SK-MEL-5 (cell line): ENCODE measurements at places on chromosomes 7 and 10.

- no peak for DNase-seq
Observed at GRCh38 chr10:94489976-94490788, 55.4 kb upstream of the HELLS start.

GRCh38 chr10:122333037-122333436 lies 41.5 kb upstream of the PLEKHA1 start:
- no peak for DNase-seq

DNA sequence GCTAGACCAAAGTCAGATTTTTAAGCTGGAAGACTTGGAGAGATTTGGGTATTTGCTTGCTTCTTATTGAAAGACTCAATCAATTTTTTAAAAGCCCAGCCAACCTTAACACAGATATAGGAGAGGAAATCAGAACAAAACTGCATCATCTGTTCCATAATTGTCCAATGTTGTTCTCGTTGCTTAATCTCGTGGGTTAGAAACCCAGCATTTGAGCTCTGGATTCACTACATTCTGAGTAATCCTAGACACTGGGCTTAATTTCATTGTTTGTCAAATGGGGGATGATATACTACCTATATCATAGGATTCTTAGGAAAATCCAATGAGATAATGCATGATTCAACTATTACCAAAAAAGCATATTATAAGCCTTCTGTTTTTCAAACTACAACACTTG lies 48.9 kb downstream of the CALD1 start:
- no peak for DNase-seq

DNA sequence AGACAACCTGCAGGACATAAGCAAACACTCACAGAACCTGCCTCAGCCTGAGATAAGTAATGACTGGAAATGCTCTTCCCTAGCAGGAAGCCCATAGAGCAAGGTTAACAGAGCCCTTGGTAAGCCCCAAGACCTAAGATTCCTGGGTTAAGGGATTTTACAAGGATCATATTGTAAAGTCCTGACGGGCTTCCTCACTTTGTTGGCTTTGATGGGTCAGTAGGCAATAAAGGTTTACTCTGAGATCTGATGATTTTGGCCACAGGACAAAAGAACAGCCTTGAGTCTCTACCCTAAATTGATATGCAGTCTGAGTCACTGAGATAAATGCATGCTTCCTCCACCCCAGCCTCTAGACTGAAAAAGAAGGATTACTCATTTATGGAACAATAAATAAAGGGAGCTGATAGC lies 270.8 kb downstream of the HTR7 start:
- DNase-seq, result no peak

DNA sequence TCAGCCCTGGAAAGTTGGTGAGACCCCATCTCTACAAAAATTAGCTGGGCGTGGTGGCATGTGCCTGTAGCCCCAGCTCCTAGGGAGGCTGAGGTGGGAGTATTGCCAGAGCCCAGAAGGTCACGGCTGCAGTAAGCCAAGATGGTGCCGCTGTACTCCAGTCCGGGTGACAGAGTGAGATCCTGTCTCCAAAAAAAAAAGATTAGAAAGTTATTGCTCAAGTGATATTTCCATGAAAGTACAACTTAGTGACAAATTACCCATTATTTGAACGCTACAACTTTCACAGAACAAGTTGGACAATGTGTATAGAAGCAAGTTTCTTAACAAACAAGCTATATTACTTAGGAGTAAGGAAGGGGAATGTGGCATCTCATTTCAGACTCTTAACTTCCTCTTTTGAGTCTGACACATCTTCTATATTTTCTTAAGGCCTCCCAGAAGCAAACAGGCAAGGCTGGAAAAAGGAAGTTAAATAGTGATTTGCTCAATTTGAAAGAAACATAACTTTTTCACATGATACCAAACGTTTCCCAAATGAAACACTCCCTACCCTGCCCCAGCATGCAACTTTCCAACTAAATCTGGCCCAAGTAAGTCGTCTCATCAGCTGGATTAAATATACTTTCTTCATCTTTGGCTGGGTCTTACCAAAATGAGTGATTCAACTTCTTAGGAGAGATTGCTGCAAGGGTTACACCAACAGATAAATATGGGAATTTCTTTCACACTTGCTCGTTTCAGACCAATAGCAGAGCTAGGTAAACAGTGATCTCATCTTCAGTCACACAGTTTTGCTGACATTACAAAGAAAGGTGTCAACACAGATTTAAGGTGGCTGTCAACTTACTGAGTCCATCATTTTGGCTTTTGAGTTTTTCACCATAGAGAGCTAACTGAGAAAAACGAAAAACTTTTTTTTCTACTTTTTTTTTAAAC lies 66.3 kb upstream of the KLF6 start:
- DNase-seq, result no peak

DNA sequence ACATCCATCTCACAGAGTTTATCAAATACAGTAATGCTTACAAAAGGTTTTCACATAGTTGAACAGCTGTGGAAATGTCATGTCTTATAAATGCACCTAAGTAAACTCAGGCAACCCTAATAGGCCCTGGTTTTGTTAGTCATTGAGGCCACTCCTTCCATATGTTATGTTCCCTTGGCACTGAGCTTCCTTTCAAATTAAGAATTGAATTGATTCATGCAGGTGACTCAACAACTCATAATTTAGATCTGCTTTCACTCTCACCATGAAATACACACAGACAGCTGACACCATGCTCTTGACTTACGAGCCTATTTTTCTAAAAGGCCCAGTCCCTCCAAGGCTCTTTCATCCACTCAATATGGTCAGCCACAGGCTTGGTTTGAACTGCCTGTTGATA lies 476.9 kb downstream of the KCNMA1 start:
- DNase-seq, result no peak

- DNase-seq, result no peak
Observed at GRCh38 chr10:122306282-122306681, 35.2 kb downstream of the BTBD16 start.

- no peak for DNase-seq
Observed at GRCh38 chr7:29955799-29956486, 33.7 kb downstream of the SCRN1 start.

GRCh38 chr10:4519658-4520402 lies 306.2 kb upstream of the AKR1E2 start:
- peak; percentile 0 for DNase-seq

GRCh38 chr10:101303087-101303703 lies 50.8 kb upstream of the BTRC start:
- no peak for DNase-seq

- DNase-seq, result no peak
Observed at GRCh38 chr10:99457813-99458212, 27.4 kb upstream of the GOT1 start.

- no peak for DNase-seq
Observed at GRCh38 chr10:119386666-119387065, 155.9 kb downstream of the RGS10 start.

DNA sequence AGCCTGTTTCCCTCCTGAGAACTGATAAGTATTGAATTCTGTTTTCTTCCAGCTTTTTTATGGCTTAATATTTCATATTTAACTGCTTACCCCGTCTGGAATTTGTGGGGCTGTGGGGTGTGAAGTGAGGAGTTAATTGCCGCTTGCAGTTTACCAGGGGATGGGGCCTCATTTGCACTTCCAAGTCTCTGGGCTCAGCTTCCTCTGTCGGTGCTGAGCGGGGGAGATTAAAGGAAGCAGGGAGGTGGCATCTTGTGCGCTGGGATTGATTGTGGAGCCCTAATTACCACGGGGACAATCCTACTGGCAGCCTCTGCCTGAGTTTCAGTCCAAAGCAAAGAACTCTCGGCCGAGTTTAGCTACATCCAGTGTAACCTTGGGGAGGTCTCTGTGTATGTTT lies 33.4 kb downstream of the ELFN1 start:
- DNase-seq, result no peak

- DNase-seq, result no peak
Observed at GRCh38 chr7:92266415-92267241, 20.9 kb downstream of the ANKIB1 start.
